ENCODE measurements at places on chromosomes 6 and 20. TPM values are rescaled to one million over a fixed set of nuclear protein-coding genes. Genes with fewer than 3 reads are reported as not detected.

MROH8 gene
- 2.6 TPM for total RNA-seq

RRAGD gene
- under 0.01 TPM for total RNA-seq

COL21A1 gene
- under 0.01 TPM for total RNA-seq

ZFP64 gene
- total RNA-seq, result 28.5 TPM

PHACTR1 gene
- total RNA-seq, result 0.43 TPM

TREM1 gene
- total RNA-seq, result not detected

FAM83C gene
- total RNA-seq, result not detected

TMEM74B gene
- not detected for total RNA-seq

MYT1 gene
- total RNA-seq, result not detected

NFKBIE gene
- total RNA-seq, result 12.2 TPM

DNA sequence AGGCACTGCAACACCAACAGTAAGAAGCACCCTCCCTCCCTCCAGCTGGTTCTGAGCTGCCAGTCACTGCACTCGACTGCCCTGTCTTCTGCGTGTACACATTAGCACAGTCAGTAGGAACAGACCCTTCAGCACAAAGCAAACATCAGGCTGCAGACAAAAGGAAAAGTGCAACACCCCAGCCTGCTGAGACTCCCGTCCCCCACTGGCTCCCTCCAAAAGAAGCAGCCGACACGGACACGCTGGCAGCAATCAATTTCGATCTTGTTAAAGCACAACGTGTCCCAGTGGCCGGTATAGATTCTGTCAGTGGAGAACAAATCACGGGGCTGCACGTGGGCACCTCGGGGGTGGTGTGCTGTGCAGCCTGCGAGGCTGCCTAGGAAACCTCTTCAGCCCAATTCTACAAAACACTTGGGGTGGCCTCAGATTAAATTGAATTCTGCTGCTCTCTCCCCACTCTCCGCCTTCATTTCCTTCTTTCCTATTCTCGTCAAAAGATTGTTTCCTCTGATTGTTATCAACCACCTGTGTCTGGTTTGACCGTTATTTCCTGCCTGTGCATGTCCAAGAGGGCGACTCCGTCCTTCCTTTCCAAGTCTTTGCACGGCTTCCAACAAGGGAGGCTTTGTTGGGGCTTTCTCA is 38.7 kb downstream of the TRAF3IP2 start:
- no peak for DNase-seq

DNA sequence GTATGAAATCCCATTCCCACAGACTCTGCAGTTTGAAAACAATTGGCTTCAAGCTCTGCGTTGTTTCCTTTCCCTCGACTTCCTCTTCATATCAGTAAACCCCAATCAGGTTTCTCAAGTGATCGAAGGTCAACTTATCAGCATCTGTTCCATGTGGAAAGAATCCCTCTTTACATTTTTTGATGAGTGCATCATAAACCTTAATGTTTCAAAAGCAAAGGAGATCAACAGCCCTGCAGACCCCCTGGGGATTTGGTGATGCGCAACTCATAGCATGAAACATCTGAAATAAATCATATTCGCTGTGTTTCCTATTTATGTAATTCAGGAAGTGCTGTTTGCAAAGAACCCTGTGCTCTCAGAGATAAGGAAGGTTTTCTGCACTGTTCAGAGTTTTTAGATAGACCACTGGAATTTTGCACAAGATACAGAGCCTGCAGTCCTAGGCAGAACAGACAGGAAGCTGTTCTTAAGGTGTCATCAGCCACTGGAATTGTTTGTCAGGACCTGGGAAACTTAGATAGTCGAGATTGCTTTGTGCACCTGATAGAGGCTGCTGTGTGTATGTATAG is 216.0 kb downstream of the HIVEP2 start:
- DNase-seq, result peak; percentile 75

- no peak for DNase-seq
Measured at GRCh38 chr20:22320245-22320915, 264.0 kb downstream of the FOXA2 start.

- no peak for DNase-seq
Measured at GRCh38 chr6:36508532-36508931, 38.7 kb downstream of the STK38 start.

GRCh38 chr6:111175109-111175508 is 87.8 kb downstream of the SLC16A10 start:
- DNase-seq, result no peak

GRCh38 chr20:10430704-10431103 is 3.3 kb downstream of the MKKS start:
- no peak for DNase-seq

DNA sequence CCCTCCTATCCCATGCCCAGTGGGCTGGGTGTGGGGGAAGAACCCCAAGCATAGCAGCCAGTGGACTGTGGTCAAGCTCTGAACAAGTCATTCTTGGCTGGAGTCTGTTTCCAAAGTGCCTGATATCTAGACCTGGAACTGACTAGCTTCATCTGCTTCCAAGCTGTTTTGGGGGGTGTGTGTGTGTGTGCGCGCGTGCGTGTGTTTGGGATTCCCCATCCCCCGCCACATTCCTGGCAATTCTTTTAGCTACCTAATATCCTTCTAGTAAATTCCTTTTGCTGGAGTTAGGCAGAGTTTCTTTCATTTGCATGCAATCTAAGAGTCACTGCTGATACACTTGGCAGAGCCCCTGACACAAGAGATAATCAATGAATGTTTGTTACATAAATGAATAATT is 7.8 kb downstream of the PAK5 start:
- no peak for DNase-seq

- peak; percentile 100 for DNase-seq
Measured at GRCh38 chr6:43120944-43121913, 45.1 kb downstream of the PTK7 start.

GRCh38 chr6:165266191-165266590 is 43.2 kb downstream of the C6orf118 start:
- DNase-seq, result no peak

GRCh38 chr6:87826424-87826823 is 124.4 kb upstream of the AKIRIN2 start:
- DNase-seq, result no peak

GRCh38 chr20:38377039-38377685 is 30.9 kb downstream of the LBP start:
- DNase-seq, result no peak

- no peak for DNase-seq
Measured at GRCh38 chr20:22080985-22081384, 375.5 kb downstream of the PAX1 start.

GRCh38 chr6:24933868-24934401 is 1.8 kb downstream of the RIPOR2 start:
- peak; percentile 28 for DNase-seq

GRCh38 chr6:25122001-25122400 is 157.2 kb upstream of the CARMIL1 start:
- peak; percentile 64 for DNase-seq

- peak; percentile 45 for DNase-seq
Measured at GRCh38 chr20:3000852-3001523, 42.4 kb upstream of the GNRH2 start.

- DNase-seq, result no peak
Measured at GRCh38 chr6:6328451-6328850, 8.0 kb upstream of the F13A1 start.

- DNase-seq, result no peak
Measured at GRCh38 chr6:135090819-135091218, 36.2 kb upstream of the HBS1L start.

DNA sequence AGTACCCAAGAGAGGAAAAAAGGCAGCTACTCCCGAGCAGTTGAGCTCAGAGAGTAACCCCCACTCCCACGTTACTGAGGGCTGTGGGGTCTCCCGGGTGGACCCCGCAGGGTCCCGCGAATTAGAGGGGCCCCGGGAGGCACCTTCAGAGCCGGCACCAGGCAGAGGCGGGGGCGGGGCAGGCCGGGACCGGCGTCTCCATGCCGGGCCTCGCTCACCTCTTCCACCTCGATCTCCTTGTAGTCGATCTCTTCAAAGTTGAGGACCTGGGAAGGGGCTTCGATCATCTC is 381 bp downstream of the MAP3K7 start:
- peak; percentile 9 for DNase-seq

GRCh38 chr6:137880746-137881521 is 13.9 kb downstream of the TNFAIP3 start:
- DNase-seq, result no peak

DNA sequence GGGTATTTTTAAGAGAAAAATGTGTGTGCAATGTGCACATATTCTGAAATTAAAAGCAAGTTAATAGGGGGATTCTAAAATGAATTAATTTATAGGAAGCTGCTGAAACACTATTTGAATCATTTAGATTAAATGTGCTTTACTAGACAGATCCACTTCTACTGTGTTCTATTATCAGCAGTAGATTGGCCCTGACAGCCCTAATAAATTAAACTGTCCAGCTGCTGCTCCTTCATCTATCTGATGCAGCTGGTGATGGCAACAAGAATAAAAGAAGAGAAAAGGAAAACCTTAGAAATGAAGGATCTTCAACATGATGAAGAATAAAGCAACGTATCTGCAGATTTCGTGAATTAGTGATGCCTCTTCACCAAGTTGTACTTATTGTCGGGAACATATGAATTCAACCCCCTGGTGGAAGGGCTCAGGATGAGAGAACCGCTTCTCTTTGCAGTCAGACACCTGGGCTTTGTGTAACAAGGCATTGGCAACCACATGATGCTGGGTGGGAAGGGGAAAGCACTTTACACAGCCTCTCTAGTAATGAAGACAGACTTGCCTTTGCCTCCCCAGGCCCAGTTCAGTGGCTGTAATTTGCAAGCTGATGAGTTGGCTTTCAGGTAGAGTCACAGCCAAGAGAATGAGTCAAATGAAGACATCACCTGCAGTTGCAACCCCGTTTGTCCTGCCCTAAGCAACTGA is 94.4 kb downstream of the LAMP5 start:
- no peak for DNase-seq

- DNase-seq, result no peak
Measured at GRCh38 chr20:25044261-25044560, 13.7 kb downstream of the ACSS1 start.

DNA sequence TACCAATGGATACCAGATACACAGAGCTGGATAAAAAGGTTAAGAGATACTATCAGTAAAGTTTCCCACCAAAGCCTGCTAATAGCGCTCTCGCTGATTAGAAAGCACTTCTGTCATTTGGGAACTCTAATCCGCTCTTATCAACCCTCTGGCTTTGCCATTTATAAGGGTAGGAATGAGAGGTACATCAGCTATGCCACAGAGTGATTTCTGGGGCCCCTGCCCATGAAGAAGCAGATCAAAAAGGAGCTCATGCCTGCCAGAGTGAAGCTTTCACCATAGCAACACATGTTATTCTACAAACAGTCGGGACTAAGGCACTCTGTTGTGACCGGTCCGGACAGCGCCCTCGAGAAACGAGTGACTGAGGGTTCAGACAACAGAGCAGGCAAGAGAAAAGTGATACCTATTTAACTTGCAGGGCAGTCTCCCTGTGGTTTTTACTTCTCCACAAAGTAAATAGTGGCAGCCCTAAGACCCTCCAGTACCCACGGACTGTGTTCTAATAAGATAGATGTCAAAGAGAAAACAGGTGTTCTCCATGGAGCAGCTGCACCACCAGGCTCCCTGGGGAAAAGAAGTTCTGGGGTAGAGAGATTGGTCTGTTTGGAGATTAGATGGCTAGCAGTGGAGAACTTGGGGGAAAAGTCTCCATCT is 5.6 kb downstream of the TRAM2 start:
- peak; percentile 46 for DNase-seq

- no peak for DNase-seq
Measured at GRCh38 chr6:36973647-36974046, 12.3 kb downstream of the MTCH1 start.

DNA sequence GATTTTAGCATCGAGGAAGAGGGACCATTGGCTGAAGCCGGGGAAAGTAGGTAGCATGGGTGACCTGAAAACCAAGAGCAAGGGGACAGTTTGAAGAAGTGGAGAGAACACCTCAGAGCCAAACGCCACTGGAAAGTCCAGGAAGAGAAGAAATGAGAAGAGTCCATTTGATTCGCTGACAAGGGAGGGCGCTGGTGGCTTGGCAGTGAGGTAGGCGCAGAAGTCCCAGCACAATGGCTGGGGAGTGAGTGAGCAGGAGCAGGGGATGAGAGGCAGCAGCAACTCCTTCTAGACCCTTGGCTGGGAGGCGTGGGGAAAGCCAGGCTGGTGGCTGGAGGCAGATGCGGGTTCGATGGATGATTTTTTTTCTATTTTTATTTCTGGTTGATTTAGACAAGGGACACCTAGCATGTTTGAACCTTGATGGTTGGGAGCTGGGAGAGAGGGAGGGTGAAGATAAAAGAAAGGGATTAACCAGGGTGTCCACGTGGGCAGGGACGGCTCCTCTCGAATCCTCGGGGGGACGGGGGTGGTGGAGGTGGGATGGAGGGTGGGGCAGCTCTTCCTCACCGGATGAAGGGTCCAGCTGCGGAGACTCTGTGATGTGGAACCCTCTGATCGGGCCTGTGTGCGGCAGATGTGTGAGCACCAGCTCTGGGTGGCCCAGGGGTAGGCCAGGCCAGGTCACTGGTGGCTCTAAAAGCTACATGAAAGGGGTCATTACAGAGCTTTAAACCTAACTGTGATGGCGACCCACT is 164.2 kb downstream of the NFATC2 start:
- DNase-seq, result no peak
